ENCODE measurements at places on chromosomes 1 and 21.

GRCh38 chr1:157852476-157852875 is 10.9 kb upstream of the CD5L start:
- no peak for DNase-seq

DNA sequence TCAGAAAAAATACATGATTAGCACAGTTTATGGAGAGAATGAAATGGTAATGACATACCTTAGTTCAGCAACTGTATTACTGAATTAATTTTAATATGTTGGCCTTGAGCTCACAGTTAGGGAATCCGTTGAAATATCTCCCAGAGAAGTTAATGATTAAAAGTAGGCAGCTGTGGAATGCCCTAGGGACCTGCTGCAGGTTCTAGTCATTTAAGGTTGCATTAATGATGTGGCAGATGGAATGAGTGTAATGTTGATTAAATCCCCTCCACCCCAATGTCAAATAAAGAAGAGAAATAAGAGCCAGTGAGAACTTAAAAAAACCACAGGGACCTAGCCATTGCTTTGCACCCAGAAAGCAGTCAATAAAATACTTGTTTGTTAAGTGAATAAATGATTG is 40.3 kb upstream of the TRIM45 start:
- DNase-seq, result no peak

- no peak for DNase-seq
Measured at GRCh38 chr1:172951730-172952365, 98.9 kb downstream of the TNFSF18 start.

DNA sequence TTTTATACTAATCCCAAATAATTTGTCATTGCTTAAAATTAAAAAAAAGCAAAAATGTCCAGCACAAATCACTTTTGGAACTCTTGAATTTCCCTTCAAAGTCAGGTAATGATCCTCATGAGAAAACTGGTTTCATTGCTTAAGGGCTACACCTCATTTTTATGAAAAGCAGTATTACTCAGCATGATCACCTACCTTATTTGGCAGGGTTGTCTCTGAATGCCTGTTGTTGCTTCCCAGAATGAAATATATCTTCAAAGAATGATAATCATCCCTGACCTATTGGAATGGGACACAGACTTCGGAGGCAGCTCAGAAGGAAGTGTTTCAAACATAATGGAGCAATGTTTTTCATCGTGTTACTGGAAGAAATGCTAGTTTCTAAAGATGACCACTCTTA is 29.7 kb downstream of the C1orf21 start:
- DNase-seq, result no peak

GRCh38 chr1:109712321-109712864 is 342 bp downstream of the GSTM5 start:
- no peak for DNase-seq

DNA sequence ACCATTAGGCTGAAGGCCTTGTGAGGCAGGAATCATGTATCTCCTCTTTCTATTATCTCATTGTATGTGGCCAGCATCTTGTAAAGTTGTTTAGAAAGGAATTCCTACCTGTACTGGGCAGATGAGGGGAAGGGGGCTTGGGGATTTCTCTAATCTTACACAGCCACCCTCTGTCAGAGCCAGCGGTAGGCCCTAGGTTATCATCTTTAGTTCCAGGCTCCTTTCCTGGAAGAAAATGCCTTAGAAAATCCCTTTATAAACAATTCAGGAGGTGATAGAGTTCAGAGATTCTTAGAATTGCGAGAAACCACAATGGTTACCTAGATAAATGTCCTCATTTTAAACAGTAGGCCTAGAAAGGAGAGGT is 35.2 kb downstream of the DPT start:
- no peak for DNase-seq

DNA sequence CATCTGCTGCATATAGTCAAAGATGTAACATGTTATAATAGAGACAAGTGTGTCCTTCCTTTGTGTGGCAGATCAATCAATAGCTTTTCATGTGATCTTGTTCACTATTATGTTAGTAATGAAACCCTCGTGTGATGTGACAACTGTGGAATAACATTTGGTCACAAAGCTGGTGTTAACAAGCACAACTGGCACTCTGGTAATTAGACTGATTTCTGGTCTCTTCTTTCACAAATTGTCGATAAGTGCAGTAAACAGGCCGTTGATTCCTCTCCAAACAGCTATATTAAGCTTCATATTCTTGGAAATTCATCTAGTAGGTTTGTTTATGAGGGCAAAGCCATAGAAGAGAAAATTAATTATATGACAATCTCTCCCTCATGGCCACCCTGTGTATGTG is 616.7 kb upstream of the PTBP2 start:
- DNase-seq, result no peak

GRCh38 chr1:154411525-154411924 is 6.4 kb downstream of the IL6R start:
- no peak for DNase-seq

- DNase-seq, result no peak
Measured at GRCh38 chr1:59670662-59671061, 144.1 kb upstream of the HOOK1 start.

GRCh38 chr1:43590388-43590925 is 59.5 kb upstream of the KDM4A start:
- no peak for DNase-seq

DNA sequence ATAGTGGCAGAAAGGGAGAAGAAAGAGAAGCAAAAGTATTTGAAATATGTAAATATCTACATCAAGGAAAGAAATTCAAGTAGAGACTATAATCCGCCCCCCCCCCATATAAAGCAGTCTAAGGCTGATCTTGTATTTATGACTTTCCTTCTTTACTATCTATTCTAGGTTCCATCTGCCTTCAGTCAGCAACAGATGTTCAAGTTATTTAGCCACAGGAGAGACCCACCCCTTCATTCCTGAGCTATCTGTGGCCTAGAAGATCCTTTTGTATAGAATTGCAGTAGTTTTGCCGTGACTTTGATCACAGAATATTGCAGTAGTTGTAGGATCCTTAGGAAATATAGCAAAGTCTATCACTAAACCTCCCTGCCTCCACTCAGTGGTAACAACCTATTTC is 10.7 kb upstream of the BSDC1 start:
- DNase-seq, result no peak

DNA sequence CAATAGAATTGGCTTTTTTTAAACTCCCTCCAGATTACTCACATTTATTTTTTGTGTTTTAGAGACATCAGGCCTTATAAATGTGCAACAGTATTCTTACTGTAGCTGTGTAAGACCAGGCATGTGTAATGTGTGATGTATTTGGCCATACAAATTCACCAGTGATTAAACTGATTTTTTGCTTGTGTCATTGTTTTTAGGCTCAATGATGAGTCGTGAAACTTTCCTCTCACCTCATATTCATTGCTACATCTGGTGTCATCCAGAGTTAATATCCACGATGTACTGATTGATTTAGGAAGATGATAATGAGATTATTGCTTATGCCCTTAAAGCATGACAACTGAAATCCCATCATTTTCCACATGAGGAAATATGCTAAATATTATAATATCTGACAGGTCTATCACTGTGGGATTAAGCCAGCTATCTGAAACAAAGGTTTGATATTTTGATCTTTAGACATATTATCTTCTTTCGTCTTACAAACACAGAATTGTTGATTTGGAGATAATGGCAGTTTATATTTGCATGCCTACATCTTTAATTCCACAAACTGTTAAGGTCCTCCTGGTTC is 487.9 kb downstream of the PTBP2 start:
- DNase-seq, result no peak

DNA sequence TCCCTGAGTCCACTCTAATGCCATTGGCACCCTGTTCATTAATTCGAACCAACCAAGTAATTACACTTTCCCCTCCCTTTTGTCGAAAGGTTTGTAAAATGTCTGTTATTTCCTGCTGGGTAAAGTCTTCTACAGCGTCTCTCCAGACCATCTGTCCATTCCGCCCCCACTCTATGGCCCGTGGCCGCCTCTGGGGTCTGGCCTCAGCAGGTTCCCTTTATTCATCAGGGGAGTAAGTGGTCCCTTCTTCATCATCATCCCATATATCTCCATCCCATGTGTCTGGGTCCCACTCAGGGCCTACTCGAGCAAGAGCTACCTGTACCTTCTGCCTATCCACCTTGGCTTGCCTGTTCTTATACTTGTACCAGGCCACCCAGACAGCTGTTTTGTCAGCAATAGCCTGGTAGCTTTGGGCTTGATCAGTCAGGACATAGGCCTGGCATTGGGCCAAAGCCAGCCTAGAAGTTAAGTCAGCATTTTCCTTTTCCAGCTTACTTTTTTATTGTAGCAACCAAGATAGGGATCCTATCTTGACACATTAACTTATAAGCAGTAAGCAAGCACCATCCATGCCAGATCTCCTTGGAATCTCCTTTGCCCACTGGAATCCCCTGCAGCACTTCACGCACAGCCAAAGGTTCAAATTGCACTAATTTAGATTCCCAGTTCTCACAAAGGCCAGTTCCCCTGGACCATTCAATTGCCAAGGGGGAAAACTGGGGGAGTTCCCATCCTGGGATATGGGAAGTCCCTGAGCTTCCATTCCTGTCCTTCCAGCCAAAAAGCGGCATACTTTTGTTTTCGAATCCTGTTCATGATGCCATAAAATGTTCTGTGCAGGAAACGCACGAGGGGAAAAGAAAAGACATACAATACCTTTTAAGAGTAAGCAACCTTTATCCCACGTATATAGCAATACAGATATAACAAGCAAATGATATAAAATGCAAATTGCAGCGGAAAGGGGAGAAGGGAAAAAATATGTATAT is 6.6 kb upstream of the STUM start:
- peak; percentile 27 for DNase-seq

DNA sequence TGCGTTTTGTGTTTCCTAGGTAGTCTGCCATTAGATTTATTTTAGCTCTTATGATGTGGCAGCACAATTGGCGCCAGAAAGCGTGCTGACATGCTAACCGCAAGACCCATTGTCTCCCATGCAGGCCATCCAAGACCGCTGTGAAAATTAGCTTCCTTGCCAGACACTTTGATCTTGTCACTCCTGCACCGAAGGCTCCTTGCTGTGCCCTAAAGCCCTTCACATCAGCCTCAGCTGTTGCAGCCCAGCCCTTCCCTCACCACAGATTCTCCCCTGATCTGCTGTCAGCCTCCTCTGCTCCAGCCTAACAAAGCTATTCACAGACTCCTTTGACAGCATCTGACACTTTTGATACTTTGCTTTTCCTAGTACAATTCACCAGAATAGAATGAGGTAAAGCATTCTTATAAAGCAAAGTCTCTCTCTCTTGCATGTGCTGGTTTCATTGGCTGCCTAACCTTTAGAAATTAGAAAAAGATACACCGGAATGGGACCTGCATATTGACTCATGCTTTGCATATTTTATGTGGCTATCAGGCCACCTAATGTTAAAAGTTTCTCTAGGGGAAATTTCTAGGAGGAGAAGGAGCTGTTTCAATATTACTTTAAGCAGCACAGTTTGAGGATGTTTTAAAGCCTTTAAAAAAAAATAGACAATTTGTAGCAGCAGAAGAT is 280.3 kb upstream of the FMN2 start:
- DNase-seq, result no peak

GRCh38 chr1:172935062-172935592 is 115.6 kb downstream of the TNFSF18 start:
- DNase-seq, result no peak

DNA sequence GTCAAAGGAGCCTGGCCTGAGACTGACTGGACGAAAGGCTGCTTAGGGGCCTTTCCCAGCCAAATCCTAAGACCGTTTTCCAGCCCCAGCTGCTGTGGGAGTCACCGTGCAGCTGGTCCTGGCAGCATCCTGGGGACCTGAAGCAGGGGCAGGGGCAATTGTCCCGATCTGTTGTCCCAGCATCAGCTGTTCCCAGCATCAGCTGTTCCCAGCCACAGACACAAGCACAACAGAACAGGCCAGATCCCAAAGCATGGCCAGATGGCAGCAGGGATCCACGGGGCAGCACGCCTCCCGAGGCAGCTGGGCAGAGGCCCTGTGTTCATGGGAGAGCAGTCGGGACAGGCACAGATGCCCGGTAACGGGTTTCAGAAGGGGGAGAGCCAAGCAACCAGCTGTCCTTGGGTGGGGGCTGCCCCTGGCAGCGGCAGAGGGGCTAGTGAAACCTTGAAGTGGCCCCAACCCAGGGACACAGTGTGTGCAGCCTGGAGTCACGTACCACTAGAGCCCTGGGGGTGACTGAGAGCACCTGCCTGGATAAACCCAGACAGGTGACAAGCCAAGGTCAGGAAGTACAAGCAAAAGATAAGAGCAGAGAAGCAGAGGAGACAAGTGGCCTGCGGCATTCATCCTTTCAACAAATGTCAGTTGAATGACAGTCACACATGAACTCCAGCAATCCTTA is 13.3 kb downstream of the CELA2B start:
- DNase-seq, result no peak

DNA sequence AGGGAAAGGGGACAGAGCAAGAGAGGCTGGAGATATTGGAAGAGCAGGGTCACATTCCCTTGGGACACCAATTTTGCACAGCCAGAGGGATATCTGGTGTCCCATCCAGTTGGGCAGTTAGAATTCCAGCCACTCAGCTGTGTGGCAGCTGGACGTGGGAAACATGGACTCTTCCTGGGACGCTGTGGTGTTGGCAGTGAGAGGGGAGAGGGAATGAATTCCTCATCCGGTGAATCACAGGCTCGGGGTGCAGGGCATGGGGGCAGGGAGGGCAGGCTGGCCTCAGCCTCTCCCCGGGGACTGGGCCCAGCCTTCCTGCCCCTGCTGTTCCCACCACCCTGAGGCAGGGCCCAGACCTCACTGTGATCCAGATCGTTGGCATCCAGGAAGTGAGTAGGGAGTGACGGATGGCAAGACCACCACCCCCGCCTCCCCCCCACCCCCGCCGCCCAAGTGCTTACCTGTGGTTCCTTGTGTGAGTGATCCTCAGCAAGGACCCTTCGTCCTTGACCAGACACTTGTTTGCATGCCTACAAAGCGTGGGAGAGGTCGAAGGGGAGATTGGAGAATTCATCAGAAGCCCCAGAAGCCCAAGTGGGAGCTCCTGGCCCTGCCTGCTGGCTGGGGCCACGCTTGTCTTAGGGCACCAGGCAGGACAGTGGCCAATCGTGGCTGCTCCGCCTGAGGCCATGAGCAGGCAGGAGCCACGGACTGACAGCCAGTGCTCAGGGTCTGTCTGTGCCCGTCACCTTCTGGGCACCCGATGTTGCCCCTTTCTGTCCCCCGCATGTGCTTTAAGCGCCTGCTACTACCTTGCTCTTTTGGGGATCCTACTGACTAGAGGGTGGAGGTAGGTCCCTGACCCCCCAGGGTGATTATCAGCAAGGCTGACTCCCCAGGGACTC is 8.7 kb downstream of the WNT3A start:
- DNase-seq, result no peak

GRCh38 chr1:81760477-81761097 is 40.1 kb upstream of the ADGRL2 start:
- DNase-seq, result no peak

GRCh38 chr1:233170741-233171140 is 124.8 kb downstream of the PCNX2 start:
- DNase-seq, result no peak

DNA sequence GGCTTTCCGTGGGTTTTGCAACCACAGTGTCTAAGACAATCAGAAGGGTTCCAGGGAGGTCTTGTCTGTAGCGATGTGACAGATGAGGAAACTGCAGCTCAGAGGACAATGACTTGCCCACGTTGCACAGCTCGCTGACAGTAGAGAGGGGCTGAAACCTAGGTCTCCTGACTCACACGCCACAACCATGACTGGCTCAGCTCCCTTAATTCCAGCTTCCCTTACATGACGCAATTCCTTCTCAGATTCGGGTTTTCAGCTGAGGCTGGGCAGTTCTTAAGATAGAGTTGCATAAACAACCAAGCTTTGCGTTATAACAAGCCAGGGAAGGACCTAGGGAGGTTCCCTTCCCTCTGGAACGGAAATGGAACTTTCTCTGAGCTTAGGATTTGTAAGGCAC is 36.3 kb downstream of the DHCR24 start:
- DNase-seq, result no peak

GRCh38 chr1:42552636-42553035 is 89.5 kb downstream of the CCDC30 start:
- no peak for DNase-seq
